ENCODE measurements at places on chromosomes 5 and 9.
A peak's percentile ranks its signal among the peaks of the same experiment; 100 is the strongest.

DNA sequence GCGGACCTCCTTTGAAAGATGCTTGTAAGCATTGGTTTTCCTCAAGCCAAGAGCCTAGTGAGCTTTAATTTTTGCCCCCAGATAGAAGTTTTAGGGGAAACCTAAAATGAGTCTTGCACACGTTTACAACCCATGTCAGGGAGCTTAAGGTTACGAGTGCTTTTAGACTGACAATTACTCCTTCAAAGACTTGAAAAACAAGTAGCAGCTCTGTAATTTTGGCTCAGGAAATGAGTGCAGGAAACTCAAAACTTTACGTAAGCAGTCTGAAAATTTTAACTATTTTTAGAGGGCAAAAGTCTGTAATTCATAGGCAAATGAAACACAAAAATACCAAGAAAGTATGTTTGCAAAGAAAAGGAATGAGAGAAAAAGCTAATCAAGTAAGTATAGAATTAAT, 36.8 kb downstream of the UBE2QL1 start:
- DNase-seq = no peak

DNA sequence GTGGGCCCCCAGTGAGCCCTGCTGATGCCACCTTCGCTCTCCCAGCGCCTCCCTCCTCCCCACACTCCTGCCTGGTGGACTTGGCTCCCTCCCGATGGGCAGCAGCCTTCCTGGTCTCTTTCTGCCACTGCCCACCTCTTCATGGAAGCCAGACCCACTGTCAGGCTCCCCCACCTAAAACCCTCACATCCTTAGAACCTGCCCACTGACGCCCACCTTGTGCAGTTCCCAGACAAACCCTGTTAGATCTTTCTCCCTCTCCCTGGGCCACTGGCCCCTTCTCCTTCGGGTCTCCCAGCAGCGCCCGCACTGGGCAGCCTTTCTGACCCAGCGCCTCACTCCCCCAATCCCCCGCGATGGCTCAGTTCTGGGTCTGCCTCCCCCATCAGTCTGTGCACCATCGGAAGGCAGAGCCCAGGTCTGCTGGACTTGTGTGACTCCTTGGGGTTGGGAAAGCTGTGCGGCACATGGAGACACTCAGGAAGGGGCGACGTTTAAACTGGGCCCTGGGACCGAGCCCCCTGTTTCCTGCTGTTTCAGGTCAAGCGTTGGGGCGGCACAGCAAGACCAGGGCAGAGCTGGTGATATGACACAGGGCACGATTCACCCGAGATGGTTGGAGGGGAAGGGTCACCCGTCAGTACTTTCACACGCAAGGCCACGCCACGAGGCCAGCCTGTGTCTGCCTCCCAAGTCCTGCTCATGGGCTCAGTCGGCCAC, 17.4 kb downstream of the MYMK start:
- DNase-seq = no peak

GRCh38 chr9:5278486-5278885, 26.0 kb downstream of the RLN2 start:
- no peak for DNase-seq

GRCh38 chr5:90000351-90000750, 409.2 kb downstream of the CETN3 start:
- DNase-seq = no peak

- no peak for DNase-seq
These were observed 18.3 kb downstream of the RICTOR start for GRCh38 chr5:39055768-39056398.

GRCh38 chr5:88824892-88825583, 57.9 kb downstream of the MEF2C start:
- peak; percentile 18 for DNase-seq

DNA sequence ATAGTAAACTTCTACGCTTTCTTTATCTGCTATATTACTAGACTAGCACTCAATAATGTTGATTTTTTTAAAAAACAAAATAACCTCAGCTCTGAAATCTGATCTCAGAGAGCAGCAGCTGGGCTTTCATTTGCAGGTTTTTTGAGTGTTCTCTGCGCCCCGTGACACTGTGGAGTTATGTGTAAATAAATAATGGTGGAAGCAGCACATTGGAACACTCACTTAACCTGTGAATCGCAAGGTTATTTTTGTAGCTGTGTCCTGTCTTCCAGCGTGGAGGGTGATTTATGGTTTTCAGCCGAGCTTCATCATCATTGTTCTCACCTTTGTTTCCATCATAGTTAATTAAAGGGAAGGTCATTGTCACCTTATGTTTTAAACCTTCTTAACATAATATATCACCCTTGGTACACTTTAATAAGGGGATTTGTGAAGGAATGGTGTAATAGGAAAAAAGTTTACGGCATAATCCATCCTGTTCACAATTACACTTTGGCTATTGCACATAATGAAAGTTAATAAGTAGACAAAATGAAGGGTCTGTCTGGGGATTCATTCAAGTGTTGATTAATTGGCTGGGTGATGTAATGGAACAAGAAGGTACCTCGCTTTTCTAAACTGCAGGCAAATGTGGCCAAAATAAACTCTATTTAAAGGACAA, 493.3 kb upstream of the ADAMTS16 start:
- DNase-seq = no peak

DNA sequence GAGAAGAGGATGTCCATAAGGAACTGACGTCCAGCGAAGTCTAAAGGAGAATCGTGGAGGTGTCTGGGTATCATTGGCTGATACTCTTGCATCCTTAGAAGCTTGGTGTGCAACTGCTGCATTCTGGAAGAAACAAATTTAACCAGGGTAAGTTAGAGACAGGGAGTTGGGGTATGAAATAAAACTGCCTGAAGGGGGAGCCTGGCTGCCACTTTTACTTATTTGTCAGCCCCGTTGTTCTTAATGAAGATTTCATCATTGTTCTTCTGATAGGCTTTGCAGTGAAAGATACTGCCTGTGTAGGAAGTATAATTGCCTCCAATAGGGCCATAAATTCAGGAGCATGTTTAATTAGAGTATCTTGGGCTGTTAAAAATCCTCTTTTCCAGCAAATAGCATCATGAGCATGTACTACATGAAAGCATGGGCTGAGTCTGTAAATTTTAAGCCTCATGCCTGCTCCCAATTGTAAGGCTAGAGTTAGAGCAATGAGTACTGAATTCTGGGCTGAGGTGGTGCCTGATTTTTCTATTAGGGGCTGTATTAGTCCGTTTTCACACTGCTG, 1264.5 kb upstream of the ACO1 start:
- peak; percentile 50 for DNase-seq

DNA sequence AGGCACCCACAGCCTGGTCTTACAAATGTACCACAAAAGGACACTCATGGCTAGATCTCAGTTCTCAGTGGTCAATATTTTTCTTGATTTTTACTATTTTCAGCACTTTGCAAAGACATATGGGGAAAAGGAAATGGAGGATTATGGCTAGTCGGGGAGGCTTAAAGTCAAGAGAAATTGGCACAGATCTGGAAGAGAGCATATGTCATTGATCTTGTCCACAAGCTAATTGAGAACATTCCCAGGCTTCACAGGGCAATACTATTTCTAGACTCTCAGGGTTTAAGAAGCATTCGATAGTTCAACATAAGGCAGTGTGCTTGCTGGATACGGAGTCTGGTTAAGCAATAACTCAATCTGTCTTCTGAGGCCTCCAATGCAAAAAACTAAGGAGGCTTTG, 285.8 kb downstream of the ZNF608 start:
- no peak for DNase-seq

DNA sequence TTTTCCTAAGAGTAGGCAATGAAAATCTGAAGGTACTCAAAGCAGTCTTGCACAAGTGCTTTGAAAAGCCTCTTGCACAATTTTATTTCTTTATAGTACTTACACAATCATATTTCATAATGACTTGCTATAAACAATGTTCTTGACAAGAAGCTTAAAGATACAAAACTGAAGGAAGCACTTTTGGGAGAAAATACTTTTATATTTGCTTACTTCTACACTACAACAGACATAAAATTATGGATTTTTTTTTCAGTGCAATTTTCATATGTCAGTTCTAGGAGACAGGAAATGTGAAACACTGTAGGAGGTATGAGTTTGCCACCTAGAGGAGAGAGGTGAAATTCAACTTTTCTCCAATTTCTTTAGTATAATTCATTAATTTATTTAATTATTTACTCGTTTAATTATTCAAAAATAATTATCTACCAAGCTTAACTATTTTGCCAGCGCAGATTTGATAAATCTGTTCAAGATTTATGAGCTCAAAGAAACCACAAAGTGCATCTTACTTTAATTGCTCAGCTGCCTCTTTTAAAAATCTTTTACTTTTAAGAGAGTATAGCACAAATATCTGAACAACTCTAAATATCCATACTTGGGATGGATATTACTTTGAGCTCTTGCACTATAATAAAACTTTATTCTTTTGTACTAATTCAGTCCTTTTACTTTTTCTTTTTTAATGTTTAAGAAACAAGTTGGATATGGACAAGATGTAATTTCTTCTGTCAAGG, 29.0 kb upstream of the CDKN2B start:
- DNase-seq = peak; percentile 84

- DNase-seq = peak; percentile 100
These were observed at the start of the genes GDF9 and UQCRQ for GRCh38 chr5:132866342-132867045. TSS of gene GDF9 (minus strand) at chr5:132866469. CDS start at chr5:132864533, 1,936 bp downstream. TSS of gene UQCRQ (plus strand) at chr5:132866642. CDS start at chr5:132866882, 240 bp downstream.

DNA sequence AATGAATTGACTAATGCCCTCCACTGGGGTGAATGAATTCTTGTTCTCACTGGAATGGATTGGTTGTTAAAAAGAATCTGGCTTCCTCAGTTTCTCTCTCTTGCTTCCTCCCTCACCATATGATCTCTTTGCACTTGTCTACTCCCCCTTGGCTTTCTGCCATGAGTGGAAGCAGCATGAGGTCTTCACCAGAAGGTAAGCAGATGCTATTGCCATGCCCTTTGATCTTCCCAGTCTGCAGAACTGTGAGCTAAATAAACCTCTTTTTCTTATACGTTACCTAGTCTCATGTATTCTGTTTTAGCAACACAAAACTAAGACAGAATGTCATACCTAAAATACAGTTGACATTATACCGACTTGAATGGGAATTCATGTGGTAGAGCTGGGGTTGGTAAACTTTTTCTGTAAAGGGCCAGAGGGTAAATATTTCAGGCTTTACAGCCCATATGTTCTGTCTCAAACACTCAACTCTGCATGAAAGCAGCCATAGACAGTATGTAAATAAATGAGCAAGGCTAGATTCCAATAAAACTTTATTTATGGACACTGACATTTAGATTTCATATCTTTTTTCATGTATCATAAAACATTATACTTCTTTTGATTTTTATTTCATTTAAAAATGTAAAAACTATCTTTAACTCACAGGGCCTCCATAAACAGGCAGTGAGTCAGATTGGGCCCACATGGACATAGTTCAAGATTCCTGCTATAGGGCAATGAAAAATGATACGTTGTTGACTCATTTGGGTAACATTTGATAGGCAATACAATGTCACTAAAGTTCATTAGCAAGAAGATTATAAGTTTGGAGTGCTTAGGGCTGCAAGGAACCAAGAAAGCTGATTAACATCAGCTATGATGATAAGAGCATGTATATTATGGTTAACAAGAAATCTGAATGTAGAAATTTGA, 79.4 kb upstream of the TLE4 start:
- DNase-seq = peak; percentile 35

- no peak for DNase-seq
These were observed 354.6 kb downstream of the ARRDC3 start for GRCh38 chr5:91028499-91028956.

DNA sequence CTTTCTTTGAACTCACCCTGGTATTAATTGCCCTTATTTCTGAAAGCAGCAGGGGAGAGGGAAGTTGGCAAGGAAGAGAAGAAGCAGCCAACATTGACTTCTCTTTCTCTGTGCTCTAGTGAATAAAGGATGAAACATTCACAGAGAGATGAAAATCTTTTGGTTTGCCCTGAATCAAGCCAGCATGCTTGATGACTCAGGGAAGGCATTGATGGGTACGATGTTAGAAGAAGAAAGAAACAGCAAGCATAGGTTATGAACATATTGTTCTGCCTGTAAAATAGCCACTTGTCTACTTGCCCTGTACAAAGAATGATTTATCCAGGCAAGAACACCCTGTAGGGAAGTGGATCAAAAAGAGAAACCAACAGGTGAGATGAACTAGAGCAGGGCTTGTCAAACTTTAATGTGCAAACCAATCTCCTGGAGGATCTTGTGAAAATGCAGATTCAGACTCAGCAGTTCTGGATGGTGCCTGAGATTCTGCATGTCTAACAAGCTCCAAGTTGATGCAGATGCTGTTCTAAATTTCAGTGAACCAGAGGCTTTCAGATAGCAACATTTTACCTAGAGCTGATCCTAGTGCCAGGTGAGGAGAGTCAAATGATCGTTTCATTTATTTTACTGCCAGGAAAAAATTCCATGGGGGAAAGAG, 586.6 kb upstream of the TLE4 start:
- no peak for DNase-seq

GRCh38 chr5:83512061-83512745, 40.7 kb downstream of the VCAN start:
- no peak for DNase-seq

DNA sequence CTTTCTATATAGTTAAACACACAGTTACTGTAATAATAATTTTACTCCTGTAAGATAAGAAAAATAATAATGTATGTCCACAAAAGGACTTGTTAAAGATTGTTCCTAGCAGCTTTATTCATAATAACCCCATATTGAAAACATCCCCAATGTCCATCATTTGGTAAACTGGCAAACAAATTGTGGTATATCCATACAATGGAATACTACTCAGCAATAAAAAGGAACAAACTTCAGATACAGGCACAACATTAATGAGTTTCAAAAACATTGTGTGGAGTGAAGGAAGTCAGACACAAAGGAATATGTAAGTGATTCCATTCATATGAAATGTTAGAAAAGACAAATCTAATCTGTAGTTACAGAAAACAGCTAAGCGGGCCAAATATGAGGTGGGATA, 1.9 kb upstream of the MEGF10 start:
- no peak for DNase-seq

GRCh38 chr5:38916802-38917201, 71.0 kb downstream of the OSMR start:
- DNase-seq = no peak

- no peak for DNase-seq
These were observed 139.5 kb downstream of the MUSK start for GRCh38 chr9:110807956-110808598.

GRCh38 chr9:76729116-76729515, 35.1 kb upstream of the PCA3 start:
- no peak for DNase-seq

GRCh38 chr5:77463905-77464304, 28.2 kb downstream of the WDR41 start:
- DNase-seq = no peak

DNA sequence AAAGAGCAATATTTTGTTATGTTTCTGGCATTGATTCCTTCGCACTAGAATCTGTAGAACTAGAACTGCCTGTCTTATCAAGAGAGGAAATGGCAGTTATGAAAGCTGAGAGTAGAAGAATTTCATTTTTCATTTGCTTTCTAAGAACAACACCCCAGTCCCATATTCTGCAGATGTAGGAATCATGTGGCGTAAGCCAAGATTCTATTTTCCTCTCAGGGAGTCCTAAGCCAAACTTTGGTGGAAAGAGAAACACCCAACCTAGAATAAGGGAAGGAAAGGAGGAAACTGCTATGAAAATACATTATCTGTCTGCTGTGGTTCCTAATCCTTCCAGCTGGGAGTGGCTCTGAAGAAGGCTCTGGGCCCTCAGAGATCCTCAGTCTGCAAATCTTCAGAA, 1176.9 kb upstream of the C9orf72 start:
- no peak for DNase-seq
